ENCODE measurements at places on chromosomes 4 and X. TPM values are rescaled to one million over a fixed set of nuclear protein-coding genes. Genes with fewer than 3 reads are reported as not detected.

Gene EFHC2
- total RNA-seq: 4.7 TPM

Gene STOX2
- total RNA-seq: 35.3 TPM

Gene NCAPG
- 0.56 TPM for total RNA-seq

Gene H2BW2
- total RNA-seq: not detected

Gene PRDM8
- 1.8 TPM for total RNA-seq

Gene NEUROG2
- not detected for total RNA-seq

Gene RAB40A
- 0.71 TPM for total RNA-seq

Gene PCSK1N
- 4.0 TPM for total RNA-seq

Gene USP26
- not detected for total RNA-seq

Gene SUPT20HL1
- not detected for total RNA-seq

Gene SYN1
- 0.15 TPM for total RNA-seq

Gene IBSP
- total RNA-seq: not detected

Gene CT47B1
- not detected for total RNA-seq
